M059J (cell line): ENCODE measurements at places on chromosomes 12 and 14. TPM values are rescaled to one million over a fixed set of nuclear protein-coding genes. Genes with fewer than 3 reads are reported as not detected.

Gene LTBR
- total RNA-seq, result 0.34 and 0.49 TPM in 2 replicates

DNA sequence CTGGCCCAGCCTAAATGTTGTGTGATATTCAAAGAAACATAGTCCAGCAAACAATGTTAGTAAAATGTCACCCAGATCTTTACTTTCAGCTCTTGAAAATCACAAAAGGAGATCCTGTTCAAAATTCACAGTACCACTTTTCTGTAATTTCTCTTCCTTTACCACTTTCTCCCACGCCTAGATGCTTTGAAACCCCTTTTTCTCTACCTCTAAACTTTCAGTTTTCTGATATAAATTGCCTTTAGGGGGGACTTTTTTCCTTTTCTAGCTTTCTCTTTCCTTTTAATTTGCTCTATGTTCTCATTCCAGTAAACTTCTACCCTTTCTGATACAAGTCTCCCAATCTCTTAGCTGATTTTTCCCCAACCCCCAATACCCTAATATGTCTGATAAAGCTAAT, 101.8 kb downstream of the LMO3 start:
- DNase-seq, result no peak

GRCh38 chr12:91139286-91139685, 28.0 kb upstream of the LUM start:
- no peak for DNase-seq

Gene FGF6
- total RNA-seq, result not detected in 2 replicates

GRCh38 chr14:101033446-101034165, 130.1 kb upstream of the RTL1 start:
- no peak for DNase-seq

- peak; percentile 31 for DNase-seq
Measured at GRCh38 chr12:117363953-117364486, 2.6 kb upstream of the NOS1 start.

GRCh38 chr12:19527866-19528265, 88.6 kb downstream of the AEBP2 start:
- no peak for DNase-seq

GRCh38 chr12:109818253-109818652, 14.9 kb downstream of the TRPV4 start:
- no peak for DNase-seq

Gene C12orf54
- not detected in 2 replicates for total RNA-seq

Gene C1R
- 88.8 and 112 TPM in 2 replicates for total RNA-seq

- no peak for DNase-seq
Measured at GRCh38 chr14:51879170-51879569, 18.8 kb downstream of the GNG2 start.

Gene CCDC38
- total RNA-seq, result not detected in 2 replicates

DNA sequence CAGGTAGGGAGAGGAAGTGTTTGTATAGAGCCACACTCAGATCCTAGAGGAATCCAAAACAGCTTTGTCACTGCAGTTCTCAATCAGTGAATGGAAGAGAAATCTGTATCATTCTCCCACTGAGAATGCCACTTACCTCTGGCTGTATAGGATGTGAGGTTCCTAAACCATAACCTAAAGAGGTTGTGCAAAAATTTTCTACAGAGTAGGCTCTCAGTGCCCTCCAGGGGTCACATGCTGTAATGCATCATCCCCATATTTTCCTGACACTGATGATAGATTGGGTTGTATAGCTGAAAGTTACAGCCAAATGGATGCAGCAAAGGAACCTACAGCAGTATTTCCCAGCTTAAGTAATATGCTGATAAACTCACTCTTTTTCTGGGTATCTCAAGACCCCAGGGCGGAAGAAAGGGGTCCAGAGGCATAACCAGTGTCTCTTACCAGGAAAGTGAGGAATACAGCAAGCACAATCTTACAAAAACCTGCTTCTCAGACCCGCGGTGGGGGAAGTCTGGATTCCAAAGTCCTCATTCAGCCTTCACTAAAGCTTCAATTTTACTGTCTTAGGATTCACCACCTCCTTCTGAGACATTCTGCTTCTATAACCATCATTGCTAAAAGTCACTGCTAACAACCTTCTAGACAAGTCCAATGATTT, 3.8 kb downstream of the BCDIN3D start:
- DNase-seq, result peak; percentile 45

GRCh38 chr12:10735428-10735827, 12.3 kb upstream of the YBX3 start:
- no peak for DNase-seq

DNA sequence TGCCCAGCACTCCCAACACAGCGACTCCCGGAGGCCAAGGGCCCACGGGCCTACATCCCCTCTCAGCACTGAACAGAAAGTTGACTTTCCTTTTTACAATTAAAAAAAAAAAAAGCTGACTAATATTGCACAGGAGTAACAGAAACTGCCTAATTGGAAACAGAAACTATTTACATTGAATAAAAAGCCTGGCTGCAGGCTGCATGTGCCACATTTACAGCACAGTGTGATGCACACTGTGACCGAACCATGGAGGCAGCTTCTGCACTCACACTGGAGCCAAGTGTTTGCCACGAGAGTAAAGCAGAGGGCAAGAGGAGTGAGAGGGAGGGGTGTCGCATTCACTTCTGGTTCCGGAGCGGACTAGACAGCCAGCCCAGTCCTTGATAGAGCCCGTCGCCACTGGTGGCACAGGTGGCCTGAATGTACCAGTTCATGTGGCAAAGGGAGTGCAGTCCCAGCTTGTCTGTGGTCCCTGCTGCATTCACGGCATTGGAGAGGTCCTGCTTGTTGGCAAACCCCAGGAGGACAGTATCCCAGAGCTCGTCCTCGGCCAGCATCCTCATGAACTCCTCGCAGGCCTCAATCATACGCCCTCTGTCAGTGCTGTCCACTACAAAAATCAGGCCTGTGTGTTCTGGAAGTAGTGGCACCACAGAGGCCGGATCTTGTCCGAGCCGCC, 59.2 kb downstream of the SPPL3 start:
- DNase-seq, result no peak

Gene ZNF84
- total RNA-seq, result 9.8 and 12.1 TPM in 2 replicates

- no peak for DNase-seq
Measured at GRCh38 chr12:124594851-124595250, 27.4 kb upstream of the NCOR2 start.

DNA sequence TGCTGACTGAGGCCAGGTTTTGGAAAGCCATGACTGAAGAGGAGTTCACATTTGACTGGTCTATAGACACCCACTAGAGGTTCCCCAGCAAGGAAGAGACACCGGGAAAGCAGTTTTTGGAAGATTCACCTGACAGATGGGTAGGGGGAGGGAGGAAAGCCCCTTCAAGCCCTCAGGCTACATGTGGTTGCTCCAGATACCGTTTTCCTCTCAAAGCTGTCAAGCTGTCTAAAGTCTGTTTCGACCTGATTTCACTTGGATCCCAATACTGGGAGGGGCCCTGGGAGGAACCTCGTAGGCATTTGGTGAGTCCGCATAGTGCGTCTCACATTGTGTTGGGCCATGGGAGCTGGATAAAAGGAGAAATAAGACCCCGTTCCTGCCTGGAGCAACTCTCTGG, 1.7 kb upstream of the LRP1 start:
- no peak for DNase-seq

- DNase-seq, result no peak
Measured at GRCh38 chr12:1310653-1311052, 283.7 kb downstream of the FBXL14 start.

Gene OR11H6
- not detected in 2 replicates for total RNA-seq

Gene TMTC1
- total RNA-seq, result 3.9 and 6.3 TPM in 2 replicates

Gene MAP3K9
- total RNA-seq, result 3.1 and 5.8 TPM in 2 replicates

DNA sequence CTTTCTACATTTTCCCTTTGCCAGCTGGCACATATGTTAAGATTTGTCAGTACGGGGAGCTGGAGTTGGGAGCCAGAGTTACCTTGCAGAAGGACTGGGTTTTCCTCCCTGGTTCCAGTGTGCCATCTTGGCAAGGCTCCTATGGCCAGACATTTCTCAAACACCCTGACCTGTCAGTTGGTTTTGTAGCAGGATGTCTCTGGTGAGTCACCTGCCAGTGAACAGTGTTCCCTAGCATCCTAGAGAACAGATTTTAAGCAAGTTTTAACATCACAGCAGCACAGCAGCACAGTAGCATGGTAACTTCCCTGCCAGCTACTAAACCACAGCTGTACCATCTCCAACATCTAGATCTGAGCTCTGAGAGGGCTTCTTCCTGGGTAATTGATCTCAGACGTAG, 26.2 kb upstream of the KTN1 start:
- DNase-seq, result peak; percentile 57

- no peak for DNase-seq
Measured at GRCh38 chr14:54703724-54704123, 136.8 kb downstream of the SAMD4A start.

GRCh38 chr12:59294221-59294620, 301.6 kb upstream of the SLC16A7 start:
- DNase-seq, result no peak

DNA sequence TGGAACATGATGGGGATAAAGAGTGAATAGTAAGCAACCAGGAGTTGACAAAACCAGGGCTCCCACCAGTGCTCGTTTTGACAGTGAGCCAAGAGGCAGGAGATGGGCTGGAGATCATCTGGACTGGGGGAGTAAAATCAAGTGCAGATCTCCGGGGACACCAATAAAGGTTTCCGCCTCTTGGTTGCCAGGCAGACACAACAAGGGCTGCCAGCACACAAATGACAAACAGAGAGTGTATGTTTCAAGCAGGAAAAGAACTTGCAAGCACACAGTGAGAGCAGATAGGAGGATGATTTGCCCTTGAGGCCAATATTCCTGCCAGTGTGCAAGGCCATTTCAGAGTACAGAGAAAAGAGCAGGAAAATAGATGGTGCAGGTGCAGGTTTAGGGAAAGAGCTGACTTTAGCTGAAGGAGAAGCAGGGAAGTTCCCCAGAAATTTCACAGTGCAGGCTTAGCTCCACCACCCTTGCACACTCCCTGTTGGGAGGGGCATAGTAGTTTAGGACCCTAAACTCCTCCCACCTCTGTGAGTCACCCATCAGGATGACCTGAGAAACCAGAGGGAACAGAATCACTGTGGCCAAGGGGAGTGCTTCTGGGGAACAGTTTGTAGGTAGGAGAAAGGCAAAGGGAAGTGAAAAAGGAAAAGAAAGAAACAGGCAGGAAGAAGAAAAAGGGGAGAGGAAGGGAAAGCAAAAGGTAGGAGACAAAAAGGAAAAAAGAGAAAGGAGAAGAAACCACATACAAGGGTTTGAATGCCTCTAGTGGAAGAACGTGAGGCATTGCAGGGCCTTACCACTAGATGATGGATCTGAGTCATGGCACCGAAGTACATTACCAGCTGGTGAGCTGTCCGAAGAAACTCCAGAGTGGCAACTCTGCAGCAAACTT, 404.4 kb downstream of the SLC6A15 start:
- peak; percentile 22 for DNase-seq

Gene OTUB2
- total RNA-seq, result 0.57 and 0.91 TPM in 2 replicates

- no peak for DNase-seq
Measured at GRCh38 chr14:54766276-54767138, 136.1 kb downstream of the GCH1 start.

Gene HOXC10
- total RNA-seq, result 15.0 and 15.3 TPM in 2 replicates

DNA sequence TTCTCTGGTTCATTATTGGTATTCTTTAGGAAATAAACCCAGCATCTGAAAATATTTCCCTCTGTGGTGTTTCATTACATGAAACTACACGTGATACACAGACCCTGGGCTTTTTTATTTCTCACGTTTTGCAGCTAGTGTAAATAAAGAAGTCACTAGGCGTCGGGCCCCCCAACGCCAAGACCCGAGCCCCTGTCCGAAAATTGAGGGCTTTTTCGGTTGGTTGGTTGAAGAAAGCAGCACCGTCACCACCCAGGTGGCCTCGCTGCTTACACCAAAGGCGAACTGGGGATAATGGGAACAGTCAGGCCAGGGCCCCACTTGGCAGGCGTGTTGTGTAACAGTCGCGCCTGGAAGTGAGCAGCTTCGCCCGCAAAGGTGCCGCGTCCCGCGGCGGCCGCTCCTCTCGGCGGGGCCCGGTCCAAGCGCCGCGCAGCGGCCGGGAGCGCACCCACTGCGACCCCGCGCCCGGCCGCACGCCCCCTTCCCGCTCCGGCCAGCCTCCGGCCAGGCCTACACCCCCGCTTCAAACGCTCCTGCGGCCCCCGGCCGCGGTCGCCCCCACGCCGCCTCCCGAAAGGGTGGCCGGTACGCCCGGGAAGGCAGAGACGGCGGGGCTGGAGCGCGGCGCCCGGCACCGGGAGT, 1.2 kb downstream of the DUSP16 start:
- DNase-seq, result peak; percentile 64

DNA sequence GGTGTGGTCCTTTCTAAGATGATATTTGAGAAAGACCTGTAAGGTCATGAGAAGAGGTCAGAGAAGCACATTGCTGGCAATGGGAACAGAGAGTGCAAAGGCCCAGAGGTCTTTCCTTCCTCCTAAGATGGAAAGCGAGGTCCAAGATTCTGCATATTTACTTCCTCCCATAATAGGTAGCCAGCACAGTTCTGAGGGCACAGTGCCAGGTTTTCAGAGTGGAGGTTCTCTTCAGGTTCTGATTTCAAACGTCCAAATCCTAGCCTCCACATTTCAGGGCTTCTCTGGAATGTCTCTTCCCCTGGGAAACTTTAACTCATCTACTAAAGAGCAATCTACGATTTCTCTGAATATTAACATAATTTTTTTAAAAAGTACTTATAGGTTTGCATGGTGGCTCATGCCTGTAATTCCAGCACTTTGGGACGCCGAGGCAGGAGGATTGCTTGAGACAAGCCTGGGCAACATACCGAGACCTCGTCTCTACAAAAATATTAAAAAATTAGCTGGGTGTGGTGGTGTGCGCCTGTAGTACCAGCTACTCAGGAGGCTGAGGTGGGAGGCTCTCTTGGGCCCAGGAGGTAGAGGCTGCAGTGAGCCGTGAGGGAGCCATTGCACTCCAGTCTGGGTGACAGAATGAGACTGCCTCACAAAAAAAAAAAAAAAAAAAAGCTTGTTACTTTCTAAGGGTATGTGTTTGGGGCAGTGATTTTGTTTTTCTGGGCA, 526 bp upstream of the MRPL42 start:
- no peak for DNase-seq

Gene APOF
- not detected in 2 replicates for total RNA-seq

DNA sequence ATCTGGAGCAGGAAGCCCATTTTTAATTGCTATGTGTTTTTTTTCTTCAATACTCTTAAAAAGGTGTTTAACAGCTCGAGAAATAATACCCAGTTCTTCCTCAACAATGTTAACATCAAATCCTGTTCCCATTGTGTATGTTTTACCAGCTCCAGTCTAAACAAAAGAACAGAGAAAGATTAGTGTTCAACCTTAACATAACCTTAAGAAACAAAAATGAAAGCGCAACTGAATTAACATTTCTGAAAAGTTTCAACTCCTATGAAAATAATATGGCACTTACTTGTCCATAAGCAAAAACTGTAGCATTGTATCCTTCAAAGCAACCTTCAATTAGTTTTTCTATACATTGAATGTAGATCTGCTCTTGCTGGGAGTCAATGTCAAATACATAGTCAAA, 73.2 kb downstream of the KIF21A start:
- no peak for DNase-seq

DNA sequence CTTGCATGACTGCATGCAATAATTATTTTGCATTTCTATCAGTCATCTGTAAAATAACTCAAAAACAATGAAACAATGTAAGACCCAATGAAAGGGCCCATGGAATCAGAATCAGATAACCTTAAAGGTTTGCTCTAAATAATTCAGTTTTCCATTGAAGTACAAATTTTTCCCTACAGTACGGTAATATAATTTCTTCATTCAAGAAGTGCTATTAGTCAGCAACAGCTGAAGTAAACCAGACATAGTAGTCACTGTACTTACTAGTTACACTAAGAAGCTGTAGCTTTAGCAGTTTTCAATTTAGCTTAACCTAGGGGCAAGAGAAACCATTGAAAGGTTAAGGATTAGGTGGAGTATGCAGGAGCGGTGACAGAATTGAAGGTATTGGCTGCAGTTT, 43.5 kb downstream of the BCAT1 start:
- no peak for DNase-seq
